A172 (cell line): ENCODE measurements at places on chromosomes 2 and 18.

- no peak for DNase-seq
These were observed 17.9 kb upstream of the TRIM43 start for GRCh38 chr2:95573866-95574265.

DNA sequence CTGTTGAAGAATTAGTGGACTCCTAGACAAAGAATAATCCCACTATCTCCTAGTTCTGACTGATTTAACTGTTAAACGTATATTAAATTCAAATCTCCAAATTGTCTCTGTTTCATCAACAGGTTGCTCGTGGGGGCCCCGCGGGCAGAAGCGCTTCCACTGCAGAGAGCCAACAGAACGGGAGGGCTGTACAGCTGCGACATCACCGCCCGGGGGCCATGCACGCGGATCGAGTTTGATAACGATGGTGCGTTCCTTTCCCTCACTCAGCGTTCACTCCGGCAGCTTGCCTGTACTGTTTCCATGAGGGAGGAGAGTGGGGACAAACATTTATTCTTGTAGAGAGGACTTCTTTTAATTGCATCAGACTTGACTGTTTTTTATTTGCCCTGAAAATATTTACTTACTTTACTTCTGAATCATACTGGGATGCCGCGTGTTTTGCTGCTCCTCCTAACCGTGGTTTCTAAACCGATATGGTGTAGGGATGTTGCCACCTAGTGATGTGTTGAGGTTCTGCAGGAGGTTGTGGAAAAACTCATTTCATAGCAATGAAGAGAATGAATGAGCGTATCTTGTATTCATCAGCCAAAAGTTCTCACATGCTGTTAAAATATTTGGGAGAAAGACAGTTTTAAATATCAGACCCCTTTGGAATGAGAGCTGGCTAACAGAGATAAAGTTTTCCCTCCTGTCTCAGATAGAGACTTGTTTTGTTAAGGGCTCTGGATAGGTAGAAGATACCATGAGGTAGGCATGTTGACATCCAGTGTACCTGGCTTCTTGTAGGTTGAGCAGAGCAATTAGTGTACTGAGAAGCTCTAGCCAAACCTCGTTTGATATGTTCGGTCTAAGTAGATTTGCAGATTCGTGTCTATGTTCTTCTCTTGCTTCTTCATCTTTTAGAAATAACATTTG is 38.3 kb downstream of the ITGA6 start:
- peak; percentile 75 for DNase-seq

- no peak for DNase-seq
These were observed 340.6 kb downstream of the HRH4 start for GRCh38 chr18:24801001-24801400.

DNA sequence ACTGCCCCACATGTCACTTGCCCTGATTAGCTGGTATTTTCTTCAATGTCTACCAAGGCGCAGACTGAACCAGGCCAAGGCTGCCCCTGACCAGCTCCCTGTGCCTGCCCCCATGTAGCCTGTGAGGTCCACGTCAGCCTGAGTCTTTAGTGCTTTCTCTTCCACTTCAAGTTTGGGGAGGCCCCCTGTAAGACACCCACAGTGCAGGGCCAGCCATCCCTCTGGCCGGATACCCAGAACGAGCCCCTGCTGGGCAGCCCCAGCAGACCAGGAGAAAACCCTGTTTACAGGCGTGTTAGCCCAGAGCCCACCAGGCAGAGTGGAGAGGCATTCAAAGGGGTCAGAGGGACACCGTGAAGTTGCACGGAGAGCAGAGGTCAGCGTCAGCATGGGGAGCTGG is 92.4 kb downstream of the TFCP2L1 start:
- DNase-seq, result no peak
